ENCODE measurements at places on chromosomes 7 and 10.

DNA sequence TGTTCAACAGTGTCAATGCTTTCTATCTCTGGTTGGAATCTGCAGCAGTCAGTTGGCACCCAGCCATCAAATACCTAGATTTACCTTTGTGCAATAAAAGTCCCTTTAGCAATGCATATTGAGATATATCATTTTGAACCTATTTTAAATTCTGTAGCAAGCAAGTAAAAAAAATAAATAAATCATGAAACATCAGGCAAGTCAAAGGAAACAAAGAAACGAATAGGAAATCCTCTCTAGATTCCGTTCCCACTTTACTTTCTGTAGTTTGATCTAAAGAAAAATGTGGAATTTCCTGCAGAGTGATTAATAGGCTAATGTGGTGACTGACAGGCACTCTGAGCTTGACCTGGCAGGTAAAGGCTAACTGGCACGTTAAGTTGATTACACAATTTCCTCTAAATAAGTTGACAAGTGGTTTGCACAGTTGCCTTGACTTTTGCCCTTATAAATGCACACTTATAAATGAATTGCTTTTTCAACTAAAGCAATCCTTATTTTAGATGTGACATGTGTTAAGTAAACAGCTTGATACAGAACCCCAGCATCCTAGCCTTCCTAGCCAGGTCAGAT, 208.1 kb upstream of the TCF7L2 start:
- no peak for DNase-seq

DNA sequence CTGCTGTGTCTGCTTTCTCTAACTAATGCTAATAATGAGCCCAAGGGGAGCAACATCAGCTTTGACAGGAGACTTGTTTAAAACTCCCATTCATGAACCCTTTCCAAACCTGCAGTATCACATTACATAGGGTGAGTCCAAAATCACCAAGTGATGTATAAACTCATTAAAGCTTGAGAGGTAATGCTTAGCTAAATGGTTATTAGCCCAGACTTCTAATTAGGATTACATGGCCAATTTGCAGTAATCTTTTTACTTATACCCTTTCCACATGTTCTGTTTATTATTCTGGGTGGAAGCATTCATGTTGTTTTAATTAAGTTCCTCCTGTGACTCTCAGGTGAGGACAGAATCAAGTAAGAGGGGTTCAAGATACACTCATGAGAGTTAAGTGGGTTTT, 17.5 kb downstream of the ZNF138 start:
- no peak for DNase-seq

GRCh38 chr7:106029941-106030340, 66.9 kb downstream of the CDHR3 start:
- DNase-seq, result no peak

GRCh38 chr7:81433206-81433605, 336.6 kb downstream of the HGF start:
- no peak for DNase-seq

- no peak for DNase-seq
These were observed 88.8 kb upstream of the TNS3 start for GRCh38 chr7:47670729-47671128.

DNA sequence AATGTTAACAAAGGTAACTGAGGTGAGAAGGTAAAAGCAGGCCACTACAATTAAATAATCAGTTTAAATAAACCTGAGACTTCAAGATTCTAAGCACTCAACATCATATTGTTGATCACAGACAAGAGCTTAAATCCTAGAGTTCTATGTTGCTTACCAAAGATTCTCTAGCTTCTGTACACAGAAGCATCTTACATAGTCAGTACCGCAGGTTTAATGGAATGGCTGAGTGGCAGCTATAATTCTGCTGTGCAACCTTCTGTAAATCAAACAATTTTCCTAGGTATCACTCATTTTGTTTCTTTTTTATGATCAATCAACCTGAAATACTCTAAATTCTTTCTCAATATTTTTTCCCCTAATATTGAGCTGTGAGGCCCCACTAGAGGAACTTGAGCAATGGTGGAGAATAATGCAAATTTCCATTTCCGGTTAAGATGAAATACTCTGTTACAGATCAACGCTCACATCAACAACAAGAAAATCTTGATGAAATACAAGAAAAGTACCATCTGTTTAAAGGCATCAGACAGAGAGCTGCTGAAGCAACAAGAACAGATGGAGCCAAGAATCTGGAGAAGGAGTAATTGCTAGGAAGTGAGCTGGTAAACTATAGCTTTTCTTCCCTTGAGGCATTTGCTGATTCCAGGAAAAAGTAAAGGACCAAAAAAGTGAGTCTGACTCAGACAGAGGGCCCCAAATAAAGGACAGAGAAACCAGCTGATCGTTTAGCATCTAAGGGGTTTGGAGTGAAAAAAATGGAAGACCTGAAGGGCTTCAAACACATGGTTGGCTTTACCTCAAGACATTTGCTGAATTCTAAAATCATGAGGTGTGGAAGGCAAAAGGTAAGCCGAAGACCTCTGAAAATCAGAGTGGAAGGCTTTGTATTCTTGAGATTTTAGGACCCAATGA, 22.6 kb downstream of the PNPLA8 start:
- DNase-seq, result no peak

GRCh38 chr10:128865436-128866195, 601.4 kb upstream of the MGMT start:
- DNase-seq, result no peak

- DNase-seq, result no peak
These were observed 22.6 kb downstream of the COL1A2 start for GRCh38 chr7:94417306-94417705.

- peak; percentile 52 for DNase-seq
These were observed 25.2 kb upstream of the ITPRID1 start for GRCh38 chr7:31488562-31489203.

GRCh38 chr10:20871970-20872369, 25.1 kb downstream of the NEBL start:
- DNase-seq, result no peak

DNA sequence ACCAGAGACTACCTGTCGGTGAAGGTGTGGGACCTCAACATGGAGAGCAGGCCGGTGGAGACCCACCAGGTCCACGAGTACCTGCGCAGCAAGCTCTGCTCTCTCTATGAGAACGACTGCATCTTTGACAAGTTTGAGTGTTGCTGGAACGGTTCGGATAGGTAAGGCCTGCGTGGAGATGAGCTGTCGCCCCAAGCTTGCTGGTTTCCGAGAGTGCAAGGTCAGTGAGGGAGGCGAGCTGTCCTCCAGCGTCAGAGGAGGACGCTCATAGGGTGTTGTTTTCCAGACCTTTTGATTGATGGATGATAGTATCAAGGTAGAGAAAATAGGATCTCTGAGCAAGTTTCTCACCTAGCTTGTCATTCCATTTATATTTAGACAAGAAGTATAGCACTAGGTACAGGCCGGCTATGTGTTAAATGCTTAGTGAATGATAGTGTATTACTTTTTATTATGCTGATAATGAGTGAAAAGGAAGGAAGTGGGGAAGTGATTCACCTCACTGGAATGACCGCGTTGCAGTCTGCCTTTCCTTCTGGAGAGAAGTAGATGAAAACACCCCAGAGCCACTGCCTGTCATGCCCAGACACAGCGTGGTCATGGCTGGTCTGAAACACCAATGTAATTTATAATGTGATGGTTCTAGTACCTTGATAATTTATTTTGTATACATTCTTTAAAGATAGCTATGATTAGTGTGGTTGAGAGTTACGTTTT, 33.9 kb downstream of the BNIP3 start:
- no peak for DNase-seq

DNA sequence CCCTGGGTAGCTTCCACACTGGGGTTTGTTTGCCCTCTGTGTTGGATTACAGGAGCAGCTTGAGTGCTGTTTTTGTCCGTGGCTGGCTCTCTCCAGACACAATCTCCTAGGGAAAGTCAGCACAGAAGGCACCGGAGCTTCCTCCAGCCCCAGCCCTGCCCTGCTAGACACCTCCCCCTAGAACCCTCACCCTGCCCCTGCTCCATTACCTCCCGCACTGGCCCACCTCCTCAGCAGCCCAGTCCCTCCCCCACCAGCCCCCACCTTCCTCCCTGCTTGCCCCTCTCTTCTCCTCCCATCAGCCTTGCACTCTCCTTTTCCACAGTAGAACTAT, 130.5 kb downstream of the ADCY1 start:
- DNase-seq, result no peak

DNA sequence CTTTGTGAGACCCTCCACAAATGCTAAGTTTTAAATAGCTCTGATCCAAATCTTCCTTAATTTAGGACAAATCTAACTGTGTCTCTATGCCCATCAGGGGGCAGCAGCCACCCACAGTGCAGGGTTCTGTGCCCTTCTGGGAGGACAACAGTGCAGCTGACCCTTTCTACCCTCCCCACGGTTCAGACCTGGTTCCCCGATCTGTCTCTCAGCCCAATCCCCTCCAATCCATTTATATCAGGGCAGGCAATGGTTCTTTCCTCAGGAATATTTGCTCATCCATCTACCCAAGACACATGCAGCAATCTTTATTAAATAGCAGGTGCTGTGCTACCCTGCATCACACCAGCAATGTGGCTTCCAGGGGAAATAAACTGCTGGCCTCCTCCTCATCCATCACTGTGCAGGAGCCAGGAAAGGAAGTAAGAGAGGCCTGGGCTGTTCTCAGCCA, 4.0 kb upstream of the RBM28 start:
- peak; percentile 69 for DNase-seq

GRCh38 chr10:27242951-27243551, 2.5 kb upstream of the ACBD5 start:
- DNase-seq, result peak; percentile 80

DNA sequence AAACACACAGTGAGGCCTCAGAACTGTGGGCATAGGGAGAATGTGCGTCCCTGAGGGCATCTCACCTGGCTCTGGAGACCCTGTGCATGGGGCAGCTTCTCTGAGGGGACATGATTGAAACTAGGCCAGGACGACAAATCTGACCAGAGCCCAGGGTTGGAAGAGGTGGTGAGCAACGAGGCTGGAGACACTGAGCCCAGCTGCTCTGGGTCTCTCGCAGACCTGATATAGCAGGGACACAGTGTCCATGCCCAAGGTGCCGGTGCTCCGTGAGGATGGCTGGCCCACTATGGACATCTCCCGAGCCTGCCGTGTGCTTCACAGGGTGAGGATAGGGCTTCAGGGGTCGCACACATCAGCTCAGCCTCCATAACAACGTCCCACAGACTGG, 49.3 kb upstream of the INSIG1 start:
- no peak for DNase-seq

- no peak for DNase-seq
These were observed 28.2 kb upstream of the C10orf53 start for GRCh38 chr10:49651039-49651835.

DNA sequence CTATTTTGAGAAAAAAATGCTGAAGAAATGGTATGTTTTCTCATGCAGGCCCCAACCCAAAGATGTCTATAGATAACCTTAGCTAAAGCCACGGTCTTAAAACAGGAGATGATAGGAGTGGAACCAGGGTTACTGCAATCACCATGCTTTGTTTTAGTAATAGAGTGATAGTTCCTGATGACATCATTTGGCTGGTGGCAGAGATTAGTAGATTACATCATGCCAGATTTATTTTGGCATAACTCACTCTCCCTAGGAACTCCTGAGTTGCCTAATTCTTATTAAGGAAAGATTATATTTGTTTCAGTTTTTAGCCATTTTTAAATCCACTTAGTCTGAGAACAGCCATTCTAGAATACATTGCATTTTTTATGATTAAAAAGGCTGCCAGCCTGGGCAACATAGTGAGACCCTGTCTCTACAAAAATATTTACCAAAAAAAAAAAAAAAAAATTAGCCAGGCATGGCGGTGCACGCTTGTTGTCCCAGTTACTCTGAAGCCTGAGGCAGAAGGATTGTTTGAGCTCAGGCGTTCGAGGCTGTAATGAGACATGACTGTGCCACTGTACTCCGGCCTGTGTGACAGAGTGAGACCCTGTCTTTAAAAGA, 17.8 kb downstream of the ENO4 start:
- no peak for DNase-seq

DNA sequence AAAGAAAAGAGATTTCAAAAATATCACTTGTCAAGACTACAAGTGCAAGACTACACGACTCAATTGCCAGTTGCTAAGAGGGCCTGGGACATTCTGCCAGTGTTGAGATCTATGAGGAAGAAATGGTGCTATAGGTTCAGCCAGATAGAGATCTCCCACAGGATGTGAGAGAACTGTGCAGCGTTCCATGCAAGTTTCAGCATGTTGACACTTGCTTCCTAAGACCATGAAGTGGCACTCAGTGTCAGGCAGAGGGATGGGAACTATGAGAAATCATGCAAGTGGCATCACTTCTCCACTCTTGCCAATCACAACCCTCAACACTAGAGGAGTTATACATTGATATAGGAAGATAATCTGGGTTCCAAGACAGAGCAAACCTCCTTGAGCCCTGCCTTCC, 210.3 kb downstream of the CHRM2 start:
- DNase-seq, result no peak

DNA sequence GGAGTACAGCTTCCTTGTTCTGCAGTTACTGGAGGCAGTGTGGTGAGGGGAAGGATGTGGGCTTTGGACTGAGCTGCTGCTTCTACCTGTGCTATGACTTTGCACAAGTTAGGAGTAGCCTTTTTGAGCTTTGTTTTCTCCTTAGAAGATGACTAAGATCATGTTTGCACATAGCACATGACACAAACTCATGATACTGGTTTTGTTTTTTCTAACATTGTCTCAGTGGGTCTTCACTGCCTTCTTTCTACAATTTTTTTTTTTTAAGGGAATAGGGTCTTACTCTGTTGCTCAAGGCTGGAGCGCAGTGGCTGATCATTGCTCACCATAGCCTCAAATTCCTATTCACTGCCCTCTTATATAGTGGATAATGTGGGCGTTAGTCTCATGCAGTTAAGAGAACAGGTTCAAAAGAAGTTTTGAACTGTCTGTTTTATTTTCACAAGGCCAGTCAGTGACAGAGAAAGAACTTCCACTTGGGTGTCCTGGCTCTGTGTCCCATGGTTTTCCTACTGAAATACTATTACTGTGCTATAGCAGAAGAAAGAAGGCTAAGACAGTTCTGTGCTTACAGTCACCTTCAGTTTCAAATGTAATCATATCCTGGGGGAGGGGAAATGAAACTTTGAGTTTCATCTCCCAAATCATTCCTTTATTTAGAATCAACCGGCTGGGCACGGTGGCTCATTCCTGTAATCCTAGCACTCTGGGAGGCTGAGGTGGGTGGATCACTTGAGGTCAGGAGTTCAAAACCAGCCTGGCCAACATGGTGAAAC, 72.0 kb downstream of the KAT6B start:
- peak; percentile 70 for DNase-seq

DNA sequence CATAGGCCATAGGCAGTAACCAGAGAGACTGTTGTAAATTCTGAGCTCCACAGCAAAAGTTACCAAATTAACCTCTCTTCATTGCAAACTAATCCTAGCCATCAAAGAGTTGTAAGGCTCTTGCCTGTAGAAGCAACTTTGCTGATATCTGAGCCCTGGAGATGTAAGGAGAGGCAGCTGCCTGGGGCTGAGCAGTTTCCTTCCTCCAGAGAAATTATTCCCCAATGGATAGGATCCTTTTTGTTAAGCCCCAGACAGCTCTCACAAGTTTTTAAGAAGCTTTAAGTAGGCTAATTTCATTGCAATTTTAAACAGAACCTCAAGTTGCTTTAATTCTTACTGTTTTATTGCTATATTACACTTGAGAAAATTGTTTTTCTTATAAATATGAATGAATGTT, 211.1 kb downstream of the GALNT17 start:
- DNase-seq, result no peak

- DNase-seq, result peak; percentile 45
These were observed 12.4 kb downstream of the PAPOLB start for GRCh38 chr7:4849390-4849789.

Data from activated naive CD4-positive, alpha-beta T cell treated with anti-CD3 and anti-CD28 coated beads for 36 hours (primary cell).